ENCODE measurements at places on chromosomes 12 and 14.

DNA sequence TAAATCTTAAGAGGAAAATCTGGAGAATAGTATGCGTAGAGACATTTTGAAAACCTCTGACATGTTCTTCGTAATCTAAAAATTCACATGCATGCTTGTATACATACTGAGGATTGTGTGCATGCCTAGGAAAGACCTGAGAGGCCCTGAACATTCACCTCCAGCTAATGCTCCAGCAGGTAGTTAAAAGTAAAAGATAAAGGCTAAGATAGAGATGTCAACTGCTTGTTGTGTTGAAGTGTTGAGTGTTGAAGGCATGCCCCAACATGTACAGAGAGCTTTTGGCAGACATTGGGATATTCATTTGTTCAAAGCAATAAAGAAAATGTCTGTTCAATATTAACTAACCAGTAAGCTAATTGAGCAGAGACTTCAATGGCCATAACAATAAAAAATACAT is 118.6 kb upstream of the SYT1 start:
- DNase-seq: no peak

DNA sequence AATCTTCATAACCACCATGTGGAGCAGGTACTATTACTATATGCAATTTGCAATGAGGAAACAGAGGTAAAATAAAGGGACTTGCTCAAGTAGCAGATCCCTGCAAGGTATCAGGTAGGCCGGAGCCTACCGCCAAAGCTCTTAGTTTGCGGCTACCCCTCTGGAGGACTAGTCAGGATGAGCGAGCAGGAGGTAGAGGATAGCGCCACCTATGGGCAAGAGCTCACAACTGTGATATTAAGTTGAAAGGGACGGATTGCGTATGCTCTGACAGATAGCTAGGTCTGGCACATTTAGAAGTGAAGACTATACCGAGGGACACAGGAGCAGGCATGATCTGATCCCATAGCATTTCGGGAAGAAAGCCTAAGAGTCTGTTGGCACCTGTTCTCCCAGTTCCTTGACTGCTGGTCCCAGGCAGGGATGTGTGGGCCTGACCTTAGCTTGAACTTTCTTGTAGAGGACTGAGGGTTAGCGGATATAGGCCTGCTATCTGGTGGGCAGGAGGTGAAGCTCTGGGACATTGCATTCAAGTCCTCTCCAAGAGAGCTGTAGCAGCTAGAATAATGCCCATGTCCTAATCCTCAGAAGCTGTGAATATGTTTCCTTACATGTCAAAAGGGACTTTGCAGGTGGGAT is 48.0 kb downstream of the SLC17A8 start:
- DNase-seq: peak; percentile 20

- DNase-seq: no peak
These were observed 53.3 kb upstream of the STK38L start for GRCh38 chr12:27190761-27191160.

GRCh38 chr14:105087308-105087962 is 22.2 kb upstream of the GPR132 start:
- peak; percentile 82 for DNase-seq

DNA sequence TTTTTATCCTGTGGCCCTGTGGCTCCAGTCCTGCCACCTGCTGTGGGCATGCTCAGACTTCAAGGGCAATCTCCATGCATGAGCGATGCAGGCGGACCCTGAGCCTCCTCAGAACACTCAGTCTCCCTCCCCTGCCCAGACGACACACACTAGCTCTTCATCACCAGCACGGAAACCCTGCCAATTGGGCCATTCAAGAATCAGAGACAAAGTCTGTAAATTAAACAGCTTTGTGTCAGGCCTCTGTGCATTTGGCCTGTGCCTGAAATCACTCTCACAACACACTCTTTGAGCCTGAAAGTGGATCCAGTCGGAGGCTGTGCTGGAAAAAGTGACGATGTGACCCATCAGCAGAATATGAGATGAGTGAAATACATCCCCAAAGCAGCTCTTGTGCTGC is 12.5 kb downstream of the POU6F1 start:
- DNase-seq: no peak

- DNase-seq: no peak
These were observed 38.7 kb upstream of the TRAF3 start for GRCh38 chr14:102738373-102739189.

GRCh38 chr12:27206801-27207502 is 37.1 kb upstream of the STK38L start:
- DNase-seq: no peak

DNA sequence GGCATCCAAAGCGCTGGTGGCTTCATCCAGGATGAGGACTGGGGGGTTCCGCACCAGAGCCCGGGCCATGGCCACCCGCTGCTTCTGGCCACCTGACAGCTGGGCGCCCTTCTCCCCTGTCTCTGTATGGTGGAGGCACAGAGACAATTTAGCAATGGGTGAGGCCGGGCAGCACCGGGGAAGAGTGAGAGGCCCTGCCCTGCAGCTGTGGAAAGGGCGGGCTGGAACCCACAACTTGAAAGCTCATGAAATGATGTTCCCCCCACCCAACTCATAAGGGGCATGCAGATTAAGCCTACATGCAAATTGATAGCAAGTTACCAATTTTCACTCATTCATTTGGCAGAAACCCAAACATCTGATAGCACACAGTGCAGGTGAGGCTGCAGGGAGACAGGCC is 34.1 kb downstream of the ABCB9 start:
- no peak for DNase-seq

GRCh38 chr14:68464711-68465110 is 328.2 kb downstream of the ZFP36L1 start:
- no peak for DNase-seq

DNA sequence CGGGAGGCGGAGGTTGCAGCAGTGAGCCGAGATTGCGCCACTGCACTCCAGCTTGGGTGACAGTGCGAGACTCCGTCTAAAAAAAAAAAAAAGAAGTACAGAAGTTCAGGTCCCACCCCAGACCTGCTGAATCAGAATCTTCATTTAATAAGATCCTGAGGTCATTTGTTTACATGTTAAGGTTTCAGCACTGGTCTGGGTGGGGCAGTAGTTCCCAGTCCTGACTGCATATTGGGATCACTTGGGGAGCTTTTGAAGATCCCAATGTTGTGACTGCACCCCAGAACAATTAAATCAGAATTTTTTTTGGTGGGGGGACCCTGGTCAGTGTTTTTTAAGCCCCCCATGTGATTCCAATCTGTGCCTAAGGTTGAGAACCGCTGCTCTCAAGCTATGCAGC is 11.7 kb upstream of the COL2A1 start:
- DNase-seq: no peak

GRCh38 chr14:93431036-93431670 is 414 bp downstream of the UNC79 start:
- no peak for DNase-seq

DNA sequence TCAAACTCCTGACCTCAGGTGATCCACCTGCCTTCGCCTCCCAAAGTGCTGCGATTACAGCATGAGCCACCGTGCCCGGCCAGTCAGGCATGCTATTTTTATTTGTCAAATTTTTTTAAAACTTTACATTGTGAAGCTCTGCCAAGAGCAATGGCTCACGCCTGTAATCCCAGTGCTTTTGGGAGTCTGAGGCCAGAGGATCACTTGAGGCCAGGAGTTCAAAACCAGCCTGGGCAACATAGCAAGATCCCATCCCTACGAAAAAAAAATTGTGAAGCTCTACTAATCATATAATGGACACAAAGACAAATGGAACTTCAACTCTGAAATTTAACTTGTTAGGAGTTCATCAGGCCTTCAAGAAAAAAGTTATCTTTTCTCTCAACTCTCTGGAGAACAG is 1.9 kb downstream of the R3HDM2 start:
- DNase-seq: no peak

- no peak for DNase-seq
These were observed 66.4 kb upstream of the OTOGL start for GRCh38 chr12:80032946-80033345.

GRCh38 chr12:14771651-14772137 is 31.6 kb downstream of the WBP11 start:
- DNase-seq: peak; percentile 25

GRCh38 chr12:130202201-130202600 is 39.9 kb downstream of the FZD10 start:
- no peak for DNase-seq

GRCh38 chr12:26712892-26713291 is 120.1 kb downstream of the ITPR2 start:
- no peak for DNase-seq

DNA sequence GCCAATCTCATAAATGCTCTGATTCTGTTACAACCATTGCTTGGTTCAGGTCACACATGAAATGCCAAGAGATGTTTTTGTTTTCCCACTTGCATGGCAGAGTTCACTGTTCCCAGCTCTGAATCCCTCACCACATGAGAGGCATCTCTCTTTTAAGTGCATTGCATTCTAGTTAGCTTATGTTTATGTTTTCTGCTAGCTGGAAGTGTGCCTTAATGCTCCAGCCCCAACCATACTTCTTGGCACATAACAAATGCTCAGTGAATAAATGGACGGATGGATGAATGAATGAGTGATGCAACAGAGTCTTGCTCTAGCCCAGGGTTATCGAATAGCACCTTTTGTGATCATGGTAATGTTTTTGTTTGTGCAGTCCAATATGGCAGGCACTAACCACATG is 197.3 kb downstream of the PPM1H start:
- no peak for DNase-seq

DNA sequence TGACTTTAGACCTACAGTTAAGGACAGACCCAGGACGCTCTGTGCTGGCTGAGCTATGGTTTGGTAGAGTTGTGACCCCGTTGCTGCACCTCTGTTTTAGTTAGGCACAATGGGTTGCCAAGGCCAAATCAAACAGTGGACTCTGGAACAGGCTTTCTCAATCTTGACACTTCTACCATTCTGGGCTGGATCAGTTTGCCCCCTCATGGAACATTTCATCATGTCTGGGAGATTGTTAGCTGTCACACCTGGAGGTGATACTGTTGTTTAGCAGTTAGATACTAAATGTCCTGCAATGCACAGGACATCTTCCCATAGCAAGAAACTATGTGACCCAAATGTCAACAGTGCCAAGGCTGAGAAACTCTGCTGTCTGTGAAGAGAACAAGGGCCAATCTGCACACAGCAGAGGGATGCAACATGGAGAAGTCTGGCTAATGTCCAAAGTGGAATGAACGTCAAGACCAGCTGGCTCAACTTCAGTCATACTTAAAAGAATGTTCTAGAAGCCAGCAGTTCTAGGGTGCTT is 65.6 kb upstream of the DICER1 start:
- DNase-seq: no peak

GRCh38 chr12:132493482-132494178 is 3.7 kb downstream of the FBRSL1 start:
- no peak for DNase-seq

GRCh38 chr12:88142610-88142991 is 494 bp downstream of the TMTC3 start:
- DNase-seq: peak; percentile 8

DNA sequence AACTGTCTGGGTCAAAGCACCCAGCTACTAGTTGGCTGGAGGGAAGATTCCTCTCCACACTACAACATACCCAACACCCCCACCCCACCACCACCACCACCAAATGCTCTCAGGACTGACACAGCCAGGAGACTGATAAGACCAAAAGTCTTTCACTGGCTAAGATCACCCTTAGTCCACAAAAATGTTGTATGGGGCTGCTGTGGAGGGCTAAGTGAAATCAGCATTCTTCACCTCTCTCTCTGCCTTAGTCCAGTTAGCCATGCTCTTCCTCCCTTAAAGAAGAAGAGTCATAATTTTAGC is 106.2 kb downstream of the NUAK1 start:
- no peak for DNase-seq

DNA sequence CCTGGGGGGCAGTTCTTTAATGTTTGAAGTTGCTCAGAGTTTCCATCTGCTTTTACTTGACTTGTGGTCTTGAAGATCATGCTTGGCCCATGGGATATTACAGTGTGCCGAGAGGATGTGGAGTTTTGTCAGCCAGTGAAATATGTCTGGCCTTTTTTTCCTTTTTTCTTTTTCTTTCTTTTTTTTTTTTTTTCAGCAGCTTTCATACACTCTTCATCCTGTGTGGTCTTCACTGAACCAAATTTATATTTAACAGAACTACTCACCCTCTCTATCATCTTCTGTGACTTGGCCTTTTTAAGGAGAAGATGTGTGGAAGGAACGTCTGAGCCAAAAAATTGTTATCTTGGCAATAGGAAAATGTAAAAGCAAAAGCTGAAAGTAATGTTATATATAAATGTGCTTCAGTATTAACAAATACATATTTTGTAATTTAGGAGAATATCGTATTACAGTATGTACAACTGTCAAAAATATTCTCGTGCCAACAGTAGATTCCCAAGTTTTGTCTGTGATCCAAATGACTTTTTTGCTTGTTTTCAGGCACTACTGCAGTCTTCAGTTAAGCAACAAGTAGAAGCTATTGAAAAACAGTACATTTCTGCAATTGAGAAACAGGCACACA is 200.6 kb downstream of the CCDC91 start:
- no peak for DNase-seq

DNA sequence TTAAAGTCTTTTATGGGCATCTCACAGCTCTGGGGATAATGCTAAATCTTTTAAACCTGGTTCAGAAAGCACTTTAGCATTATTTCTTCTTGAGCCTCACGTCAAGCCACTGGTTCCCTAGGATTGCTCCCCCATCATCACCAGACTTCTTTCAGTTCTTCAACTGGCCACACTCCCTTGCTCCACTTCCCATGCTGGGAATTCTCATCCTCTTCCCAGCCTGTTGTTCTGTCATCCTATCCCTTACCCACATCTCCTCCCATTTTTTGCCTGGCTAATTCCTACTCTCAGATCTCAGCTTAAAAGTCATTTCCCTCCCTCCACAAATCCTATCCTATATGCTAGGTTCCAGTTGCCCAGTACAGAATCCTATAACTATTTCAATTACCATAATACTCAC is 14.4 kb downstream of the FERMT2 start:
- no peak for DNase-seq

GRCh38 chr14:53520078-53520928 is 367.2 kb upstream of the DDHD1 start:
- DNase-seq: no peak

- DNase-seq: no peak
These were observed 23.7 kb downstream of the KCNA1 start for GRCh38 chr12:4933411-4933810.

DNA sequence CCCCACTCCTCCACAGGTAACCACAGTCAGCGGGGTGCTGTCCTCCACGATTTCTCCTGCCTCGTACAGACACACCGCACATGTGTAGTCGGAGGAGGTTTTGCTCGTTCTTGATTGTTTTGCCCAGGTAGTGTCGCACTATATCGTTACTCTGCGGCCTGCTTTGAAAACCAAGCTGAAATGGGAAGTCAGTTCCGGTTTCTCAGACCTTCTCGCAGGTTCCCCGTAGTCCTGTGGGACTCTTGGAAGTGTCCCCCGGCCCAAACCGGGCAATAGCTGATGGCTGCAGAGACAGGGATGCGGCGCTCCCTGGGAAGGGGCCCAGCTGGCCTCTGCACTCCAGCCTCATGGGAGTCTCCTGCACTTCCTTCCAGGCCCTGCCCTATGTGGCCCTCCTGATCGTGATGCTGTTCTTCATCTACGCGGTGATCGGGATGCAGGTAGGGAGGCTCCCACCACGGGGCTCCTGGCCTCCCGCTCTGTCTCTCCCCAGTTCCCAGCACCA is 141.3 kb upstream of the FKBP4 start:
- DNase-seq: no peak

GRCh38 chr12:53067074-53067992 is 11.9 kb downstream of the SPRYD3 start:
- DNase-seq: no peak

- no peak for DNase-seq
These were observed 411.6 kb upstream of the CCDC196 start for GRCh38 chr14:66074537-66074936.

Measured in GM20000 (cell line).